Tongue (tissue), 3 donors: ENCODE measurements at places on chromosomes 6 and 20.
A peak's percentile ranks its signal among the peaks of the same experiment; 100 is the strongest.

DNA sequence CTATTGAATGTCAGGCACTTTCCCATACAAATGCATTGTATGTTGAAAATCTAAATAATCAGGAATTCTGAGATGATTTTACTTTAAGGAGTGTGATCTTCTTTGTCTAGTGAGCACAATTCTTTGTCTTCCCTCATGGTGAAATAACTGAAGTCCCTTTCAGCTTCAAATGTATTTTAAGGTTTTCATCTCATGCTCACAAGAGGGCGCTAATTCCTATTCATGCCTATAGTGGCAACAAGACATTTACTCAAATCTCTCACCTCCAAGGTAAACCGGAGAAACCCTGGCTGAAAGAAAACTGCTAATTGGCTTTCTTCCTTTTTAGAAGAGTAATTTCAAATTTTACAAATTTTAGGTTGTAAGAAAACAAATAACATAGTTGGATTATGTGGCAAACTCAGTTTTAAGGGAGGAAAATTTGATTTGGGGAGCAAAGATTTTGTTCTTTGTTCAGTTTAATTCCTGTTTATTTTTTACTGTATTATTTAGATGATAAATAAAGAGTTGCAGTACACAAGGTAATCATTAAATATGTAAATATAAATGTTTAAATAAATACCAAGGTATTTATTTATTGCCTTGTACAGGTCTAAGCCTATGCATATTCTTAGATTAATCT, 69.1 kb downstream of the SLC35F1 start:
- peak; percentile 70 for DNase-seq

- DNase-seq: no peak
These were observed 139.1 kb upstream of the GMDS start for GRCh38 chr6:2384528-2384927.

- no peak for DNase-seq
These were observed 63.2 kb downstream of the PKIB start for GRCh38 chr6:122673343-122673961.

GRCh38 chr6:124522335-124522734, 439.9 kb upstream of the RNF217 start:
- no peak for DNase-seq

- DNase-seq: no peak
These were observed 40.8 kb upstream of the ZNFX1 start for GRCh38 chr20:49318430-49319207.

GRCh38 chr6:146292506-146292905, 251.1 kb upstream of the RAB32 start:
- no peak for DNase-seq

DNA sequence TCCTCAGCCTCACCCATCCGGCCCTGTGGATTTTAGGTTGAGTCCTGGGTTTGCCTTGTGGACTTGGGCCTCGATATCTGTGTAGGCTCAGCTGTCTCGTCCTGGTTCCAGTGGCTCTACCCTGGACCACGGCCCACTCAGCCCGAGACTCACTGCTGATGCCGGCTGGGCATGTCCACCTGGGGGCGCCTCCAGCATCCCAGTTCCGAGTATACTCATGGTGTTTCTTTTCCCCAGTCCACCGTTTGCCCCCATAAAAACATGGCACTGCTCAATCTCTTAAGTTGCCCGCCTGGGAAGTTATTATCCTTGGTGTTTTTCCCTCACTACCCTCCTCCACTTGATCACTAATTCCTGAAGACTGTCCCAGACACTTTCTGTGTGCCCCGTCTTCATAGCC, 99.1 kb downstream of the ARID1B start:
- DNase-seq: no peak

GRCh38 chr20:31967830-31968249, at the start of gene XKR7:
TSS of gene XKR7 (plus strand) at chr20:31968151. CDS start at chr20:31968176, 25 bp downstream.
- no peak for DNase-seq

DNA sequence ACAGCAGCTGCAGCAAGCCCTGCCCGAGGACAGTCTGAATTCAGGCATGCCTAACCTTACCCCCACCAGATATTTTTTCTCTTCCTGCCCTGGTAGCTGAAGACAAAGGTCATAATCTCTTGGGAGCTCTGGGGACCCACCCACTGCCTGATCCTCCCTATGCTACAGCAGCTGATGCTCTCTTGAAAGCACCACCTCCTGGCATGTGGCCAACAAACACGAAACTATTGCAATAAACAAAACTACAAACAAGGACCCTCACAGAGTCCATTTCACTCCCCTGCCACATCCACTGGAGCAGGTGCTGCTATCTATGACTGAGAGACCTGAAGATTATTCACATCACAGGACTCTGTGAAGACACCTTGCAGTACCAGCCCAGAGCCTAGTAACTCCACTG, 238.5 kb upstream of the HS3ST5 start:
- DNase-seq: no peak

GRCh38 chr6:39227476-39227875, 1.8 kb downstream of the KCNK5 start:
- no peak for DNase-seq

GRCh38 chr6:147057705-147058342, 146.4 kb upstream of the STXBP5 start:
- DNase-seq: no peak

- no peak for DNase-seq
These were observed 37.1 kb upstream of the GRM4 start for GRCh38 chr6:34182751-34183531.

DNA sequence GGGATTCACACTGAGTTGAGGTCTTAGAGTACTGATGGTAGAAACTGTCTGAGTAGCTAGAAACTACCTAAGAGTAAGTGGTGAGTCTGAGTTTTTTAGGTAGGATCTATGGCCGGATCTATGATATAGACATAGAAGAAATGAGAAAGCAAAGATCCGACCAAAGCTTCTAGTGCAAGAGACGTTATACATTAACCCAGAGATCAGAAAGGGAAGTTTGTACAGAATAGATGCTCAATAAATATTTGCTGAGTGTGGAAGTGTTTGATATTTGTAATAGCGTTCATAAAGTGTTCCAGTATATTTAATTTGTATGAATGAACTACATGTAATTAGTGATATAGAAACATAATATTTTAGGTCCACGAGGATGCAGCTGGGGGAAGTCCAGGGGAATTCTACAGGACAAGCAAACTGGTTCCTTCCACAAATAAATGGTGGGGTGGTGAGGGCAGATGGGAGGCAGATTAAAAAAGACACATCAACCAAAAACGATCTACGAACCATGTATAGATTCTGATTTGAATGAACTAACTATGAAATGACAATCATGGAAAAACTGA, 31.9 kb upstream of the JARID2 start:
- DNase-seq: no peak

GRCh38 chr6:132401618-132402285, 477 bp upstream of the MOXD1 start:
- no peak for DNase-seq

DNA sequence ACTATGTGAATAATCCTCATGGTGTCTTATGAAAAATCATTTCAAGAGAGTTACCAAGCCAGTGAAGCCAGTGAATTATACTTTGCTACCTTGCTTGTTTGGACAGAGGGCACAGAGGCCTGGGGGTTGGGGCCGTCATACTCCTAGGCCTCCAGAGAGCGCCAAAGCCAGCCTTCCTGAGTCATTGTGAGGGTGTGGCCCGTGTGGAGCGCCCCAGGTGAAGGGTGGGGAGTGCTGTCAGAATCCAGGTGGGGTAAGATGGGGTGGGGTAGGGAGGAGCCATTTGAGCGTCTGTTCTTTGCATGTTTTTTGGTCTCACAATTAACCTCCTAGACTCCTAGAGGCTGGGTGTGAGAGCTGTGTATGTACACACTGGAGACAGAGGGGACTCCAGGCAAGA, 71.1 kb downstream of the PERP start:
- no peak for DNase-seq

DNA sequence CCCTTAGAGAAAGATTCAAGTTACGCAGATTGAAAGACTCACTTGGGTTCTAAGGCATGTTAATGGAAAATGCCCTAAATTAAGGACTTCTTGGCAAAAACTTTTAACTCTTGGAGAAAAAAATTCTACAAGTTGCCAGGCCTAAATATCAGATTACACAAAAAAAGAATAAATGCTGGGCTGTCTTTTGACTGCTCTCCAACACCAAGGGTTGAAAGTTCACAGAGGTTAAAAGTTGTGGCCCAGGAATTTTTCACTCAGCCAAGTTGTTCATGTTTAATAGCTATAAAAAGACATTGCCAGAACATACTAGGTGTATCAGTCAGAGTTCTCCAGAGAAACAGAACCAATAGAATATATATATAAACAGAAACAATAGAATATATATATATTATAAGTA, 268.4 kb upstream of the PRND start:
- no peak for DNase-seq

DNA sequence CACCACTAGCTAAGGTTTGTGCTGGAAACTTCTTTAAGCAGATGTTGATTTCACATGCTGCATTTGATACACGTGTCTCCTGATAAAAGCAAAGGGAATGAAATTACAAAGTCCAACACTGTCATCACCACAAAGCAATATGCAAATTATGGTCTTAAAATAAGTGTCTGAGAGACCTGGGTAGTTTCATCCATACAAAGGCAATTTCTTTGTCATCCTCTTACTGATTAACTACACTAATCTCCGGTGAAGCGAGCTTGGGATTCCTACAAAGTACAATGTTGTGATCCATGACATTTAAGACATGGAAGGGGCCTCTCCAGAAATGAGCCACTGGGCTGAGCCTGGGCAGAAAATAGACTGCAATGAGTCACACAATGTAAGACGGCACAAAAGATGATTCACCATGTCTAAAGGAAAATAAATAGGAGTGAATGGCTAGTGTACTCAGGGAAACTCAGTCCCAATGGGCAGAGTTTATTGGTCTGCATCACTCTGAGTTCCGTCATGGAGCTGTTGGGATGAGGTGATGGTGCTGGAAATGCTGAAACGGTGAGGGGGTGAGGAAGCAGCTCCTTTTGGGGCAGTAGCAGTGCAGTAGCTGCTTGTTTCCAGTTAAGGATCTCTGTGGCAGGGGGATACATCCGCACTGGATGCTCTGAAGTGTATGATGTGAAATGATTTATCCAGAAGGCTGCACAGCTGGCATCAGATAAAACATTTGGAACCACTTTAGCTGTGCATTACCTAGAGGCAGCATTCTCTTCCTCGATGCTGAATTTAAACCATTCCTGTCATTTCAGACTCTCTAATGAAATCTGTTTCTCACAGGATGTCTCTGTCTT, 103.3 kb downstream of the IBTK start:
- DNase-seq: peak; percentile 14

- no peak for DNase-seq
These were observed 60.4 kb downstream of the SOBP start for GRCh38 chr6:107550241-107550840.

DNA sequence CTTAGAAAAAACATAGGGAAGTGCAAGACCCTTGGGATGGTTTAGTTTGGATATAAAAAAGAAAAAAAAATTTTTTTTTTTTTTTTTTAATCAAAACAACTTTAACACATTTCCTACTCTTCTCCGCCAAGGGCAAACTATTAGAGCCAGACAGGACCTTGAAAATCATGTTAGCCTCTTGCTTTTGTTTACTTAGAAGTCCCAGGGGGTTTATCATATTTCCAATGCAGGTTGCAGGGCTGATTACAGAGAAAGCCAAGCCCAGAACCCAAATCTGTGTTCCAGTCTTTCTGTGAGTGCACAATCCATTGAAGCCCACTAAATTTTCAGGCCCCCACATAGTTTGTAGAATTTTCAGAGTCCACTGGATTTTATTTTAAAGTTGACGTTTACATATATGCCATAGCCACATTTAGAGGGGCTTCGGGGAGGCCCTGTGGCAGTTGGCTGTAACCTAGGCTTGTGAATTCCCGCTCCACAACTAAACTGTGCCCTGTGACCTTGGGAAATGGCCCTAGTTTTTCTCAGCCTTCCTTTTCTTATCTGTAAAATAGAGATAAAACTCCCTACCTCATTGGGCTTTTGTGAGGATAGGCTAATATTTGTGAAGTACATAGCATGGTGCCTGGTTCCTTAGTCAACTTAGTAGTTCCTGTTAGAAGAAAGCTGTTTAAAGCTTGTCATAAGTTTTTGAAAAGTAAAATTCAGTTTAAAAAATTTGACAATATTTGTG, 55.7 kb downstream of the NCOA7 start:
- no peak for DNase-seq

GRCh38 chr20:47720636-47721427, 64.4 kb downstream of the SULF2 start:
- DNase-seq: peak; percentile 66

DNA sequence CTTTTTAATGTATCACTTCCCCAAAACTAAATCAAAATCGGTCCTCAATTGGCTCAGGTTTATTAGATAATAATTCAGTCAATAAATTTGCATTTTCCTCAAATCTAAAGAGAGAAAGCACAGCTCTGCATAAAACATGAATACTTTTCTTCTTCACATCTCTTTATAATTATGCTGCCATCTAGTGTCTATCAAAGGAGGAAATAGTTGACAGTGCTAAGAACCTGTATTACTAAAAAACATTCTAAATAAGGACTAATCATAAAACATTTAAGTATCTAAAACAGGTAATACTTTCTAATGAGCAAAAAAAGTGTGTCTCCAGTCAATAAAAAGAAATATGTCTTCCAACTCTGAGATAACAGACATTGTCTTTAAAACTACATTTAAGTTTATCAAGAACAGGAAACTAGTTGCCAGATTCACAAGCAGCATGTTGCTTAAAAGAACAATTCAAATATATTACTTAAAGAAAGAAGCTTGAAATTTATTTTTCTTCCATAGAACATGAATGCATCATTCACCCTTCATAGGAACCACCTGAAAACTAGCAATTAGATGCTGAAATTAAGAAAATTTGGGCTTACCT, 56.5 kb upstream of the DST start:
- peak; percentile 61 for DNase-seq

DNA sequence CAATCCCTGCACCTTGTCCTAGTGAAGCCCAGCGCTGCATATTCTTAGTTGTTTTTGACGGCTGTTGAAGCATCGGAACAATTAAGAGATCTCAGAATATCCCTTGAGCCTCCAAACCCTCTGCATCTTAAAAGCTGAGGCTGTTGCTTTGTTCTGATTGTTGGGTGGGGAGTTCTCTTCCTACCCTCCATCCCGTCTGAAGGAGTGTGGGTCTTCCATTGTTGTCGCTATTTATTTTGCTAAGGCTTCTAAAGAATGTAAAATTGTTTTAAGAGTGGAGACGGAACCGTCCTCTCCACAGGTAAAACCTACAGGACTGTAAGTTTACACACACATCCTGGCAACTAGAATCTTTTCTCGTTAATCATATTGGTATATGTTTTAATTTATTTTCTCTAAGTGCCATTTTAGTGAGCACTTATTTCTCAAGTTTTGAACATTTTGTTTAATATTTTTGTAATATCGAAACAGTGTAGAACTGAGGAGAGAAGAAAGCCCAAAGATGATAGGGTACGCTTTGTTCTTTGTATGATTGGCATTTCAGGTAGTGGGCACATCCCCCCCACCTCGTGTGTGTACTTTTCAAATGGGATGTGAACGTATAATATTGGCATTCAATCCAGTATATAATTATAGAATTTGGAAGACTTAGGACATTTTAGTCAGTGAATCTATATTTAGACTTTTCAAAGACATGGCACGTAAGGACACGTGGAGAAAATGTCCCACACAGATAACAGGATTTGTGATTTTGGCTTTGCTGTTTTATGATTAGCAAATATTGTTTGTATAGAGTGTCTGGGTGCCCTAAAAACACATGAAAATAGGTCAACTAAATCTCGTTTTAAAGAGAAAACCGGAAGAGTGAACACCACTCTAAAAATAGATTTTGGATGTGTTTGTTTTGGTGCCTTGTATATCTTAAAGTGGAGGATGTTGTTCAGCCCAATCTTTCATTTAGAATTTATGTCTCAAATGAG, 1.3 kb downstream of the RNF146 start:
- DNase-seq: peak; percentile 26
